ENCODE measurements at places on chromosomes 5 and 9. TPM values are rescaled to one million over a fixed set of nuclear protein-coding genes. Genes with fewer than 3 reads are reported as not detected.

- no peak for DNase-seq
These were observed 81.1 kb downstream of the SEC61B start for GRCh38 chr9:99303177-99303576.

DNA sequence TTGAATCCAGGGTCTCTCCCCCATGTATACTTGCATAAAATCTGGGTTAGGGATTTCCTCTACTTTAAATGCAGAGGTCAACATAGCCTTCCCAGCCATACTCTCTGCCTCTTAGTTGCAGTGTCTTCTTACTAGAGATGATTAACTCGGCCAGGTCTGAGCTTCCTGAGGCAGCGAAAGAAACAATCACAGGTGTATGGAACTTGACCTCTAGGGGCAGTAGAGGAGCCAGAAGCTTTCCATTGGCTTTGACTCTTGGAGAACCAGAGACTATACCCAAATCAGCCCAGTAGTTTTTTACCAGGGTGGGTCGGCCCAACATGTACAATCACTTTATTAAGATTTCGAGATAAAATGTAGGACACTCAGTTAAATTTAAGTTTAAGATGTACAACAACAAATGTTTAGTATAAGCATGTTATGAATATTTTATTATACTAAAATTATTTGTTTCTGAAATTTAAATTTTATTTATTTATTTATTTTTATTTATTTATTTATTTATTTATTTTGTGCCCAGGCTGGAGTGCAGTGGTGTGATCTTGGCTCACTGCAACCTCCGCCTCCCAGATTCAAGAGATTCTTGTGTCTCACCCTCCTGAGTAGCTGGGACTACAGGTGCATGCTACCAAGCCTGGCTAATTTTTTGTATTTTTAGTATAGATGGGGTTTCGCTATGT, 48.0 kb upstream of the DMRT3 start:
- DNase-seq = no peak

Gene TMC1
- not detected for total RNA-seq

- no peak for DNase-seq
These were observed 545.9 kb upstream of the PTPRD start for GRCh38 chr9:11158676-11159075.

Gene QRFP
- total RNA-seq = not detected

DNA sequence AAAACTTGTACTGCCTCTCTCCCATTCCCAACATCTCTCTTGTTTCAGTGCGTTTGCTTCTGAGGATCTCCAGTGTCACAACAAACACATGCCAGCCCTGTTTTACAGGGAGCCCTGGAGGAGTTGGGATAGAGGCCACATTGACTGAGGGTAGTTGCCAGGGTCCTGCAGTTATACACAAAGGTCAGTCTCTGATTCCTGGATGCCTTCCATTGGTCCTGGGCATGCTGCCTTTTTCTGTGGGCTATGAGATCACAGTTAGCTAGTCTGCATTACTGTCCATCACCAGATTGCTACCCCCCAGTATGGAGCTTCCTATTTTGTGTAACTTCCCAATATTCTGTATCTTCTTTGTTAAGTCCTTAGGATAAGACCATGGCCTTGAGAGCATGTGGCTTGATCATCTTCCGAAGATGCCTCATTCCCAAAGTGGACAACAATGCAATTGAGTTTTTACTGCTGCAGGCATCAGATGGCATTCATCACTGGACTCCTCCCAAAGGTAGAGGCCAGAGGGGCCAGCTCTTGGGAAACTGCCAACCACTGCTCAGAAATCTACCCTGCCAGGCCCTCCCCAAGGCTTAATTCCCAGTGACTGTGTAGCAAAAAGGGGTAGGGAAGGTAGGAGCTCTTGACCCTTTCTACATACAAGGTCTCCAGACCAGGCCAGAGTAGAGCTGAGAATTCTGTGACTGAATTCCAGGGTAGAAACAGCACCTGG, 9.5 kb downstream of the NUDT2 start:
- no peak for DNase-seq

DNA sequence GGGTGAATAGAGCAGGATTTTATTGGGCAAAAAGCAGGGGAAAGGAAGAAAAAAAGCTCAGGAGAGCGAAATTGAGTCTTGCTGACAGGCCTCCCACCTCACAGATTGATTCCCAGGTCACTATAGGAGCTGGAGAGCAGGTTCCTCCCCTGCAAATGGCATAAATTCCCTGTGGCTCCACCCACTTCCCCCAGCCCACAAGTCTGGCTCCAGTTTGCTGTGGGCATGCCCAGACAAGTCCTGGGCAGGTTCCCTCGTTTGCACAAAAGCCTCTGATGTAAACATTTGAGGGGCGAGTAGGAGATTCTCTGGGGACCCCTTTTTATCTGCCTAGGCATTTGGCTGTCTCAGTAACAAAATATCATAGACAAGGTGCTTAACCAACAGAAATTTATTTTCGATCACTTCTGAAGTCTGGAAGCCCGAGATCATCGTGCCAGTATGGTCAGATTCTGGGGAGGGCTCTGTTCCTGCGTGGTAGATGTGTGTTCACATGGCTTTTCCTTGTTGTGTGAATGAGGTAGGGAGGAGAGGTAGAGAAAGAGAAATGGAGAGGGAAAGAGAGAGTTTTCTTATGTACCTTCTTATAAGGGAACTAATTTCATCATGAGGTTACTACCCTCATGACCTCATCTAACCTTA, 614.5 kb downstream of the MAT2B start:
- no peak for DNase-seq

- no peak for DNase-seq
These were observed 187.5 kb upstream of the RORB start for GRCh38 chr9:74309654-74310053.

DNA sequence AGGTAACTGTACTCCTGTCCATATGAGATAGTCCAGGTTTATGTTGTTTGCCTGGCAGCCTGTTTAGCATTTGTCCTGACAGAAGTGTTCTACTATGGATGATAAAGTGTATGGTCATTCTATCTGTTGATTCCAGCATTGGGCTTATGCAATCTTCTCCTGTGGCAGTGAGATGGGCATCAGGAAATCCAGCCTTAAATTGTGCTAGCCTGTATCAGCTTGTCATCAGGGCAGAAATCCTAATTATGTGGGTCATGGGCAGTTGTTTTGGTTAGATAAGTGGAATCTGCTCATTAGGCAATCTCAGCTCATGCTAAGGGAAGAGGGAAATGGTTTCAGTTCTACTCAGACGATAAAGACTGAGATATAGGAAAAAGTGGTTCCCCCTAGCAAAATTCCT, 247.4 kb upstream of the CHD1 start:
- no peak for DNase-seq

DNA sequence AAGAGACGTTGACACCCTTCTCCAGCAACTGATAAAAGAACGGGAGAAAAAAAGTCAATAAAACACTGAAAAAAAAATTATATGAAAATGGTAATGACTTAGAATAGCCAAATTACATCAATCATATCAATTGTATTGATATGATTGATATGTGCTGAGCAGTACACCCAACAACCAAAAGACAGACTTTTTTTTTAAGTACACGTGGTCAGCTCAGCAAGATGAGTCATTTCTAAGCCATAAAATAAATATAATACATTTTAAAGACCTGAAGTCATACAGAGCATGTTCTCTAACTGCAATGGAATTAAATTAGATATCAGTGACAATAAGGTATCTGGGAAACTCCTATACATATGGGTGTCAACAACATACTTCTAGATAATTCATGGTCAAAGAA, 30.9 kb upstream of the OLFM1 start:
- no peak for DNase-seq

DNA sequence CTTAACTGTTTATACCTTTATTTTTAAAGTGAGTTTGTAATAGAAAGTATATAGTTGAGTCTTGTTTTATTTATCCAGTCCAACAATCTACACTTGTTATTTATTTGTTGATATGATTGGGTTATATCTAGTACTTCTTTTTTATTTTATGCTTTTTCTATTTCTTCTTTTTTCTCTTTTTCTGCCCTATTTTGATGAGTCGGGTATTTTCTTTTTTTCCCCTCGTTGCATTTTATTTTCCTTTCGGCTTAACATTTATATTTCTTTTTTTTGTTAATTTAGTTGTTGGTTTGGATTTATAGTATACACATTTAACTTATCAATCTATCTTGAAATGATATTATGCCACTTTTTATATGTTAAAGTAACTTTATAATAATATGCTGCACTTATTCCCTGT, 111.7 kb upstream of the IZUMO3 start:
- DNase-seq = no peak

- no peak for DNase-seq
These were observed 2.4 kb upstream of the CATSPER3 start for GRCh38 chr5:134965271-134965825.

- DNase-seq = no peak
These were observed 15.3 kb upstream of the SPATA31E1 start for GRCh38 chr9:87867391-87867790.

Gene PCAT7
- total RNA-seq = 1.7 TPM

DNA sequence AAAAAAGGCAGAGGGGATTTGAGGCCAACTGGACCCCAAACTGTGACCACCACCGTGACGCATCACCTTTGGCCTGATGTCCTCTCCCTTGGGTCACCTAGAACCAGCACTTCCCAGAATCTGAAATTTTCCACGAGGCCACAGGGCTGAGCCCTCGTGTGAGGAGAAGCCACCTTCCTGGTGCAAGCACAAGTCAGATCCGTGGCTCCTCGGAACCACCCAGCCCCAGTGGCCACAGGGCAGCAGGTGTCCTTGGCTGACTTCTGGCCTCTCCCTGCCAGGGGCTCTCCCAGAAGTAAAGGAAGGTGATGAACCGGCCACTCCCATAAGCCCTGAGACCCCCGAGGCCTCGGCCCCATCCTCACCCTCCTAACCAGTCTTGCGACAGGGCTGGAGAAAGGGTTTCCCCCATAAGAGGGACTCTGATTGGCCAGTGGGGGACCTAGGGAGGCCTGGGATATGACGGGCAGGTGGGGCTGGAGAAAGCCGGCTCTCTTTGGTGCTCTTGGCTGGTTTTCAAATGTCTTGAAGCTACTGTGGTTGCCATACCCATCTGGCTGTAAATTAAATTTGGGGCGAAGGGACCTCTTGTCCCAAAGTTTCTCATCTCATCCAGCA, 20.9 kb upstream of the HMCN2 start:
- no peak for DNase-seq

Gene FAM78A
- total RNA-seq = not detected

Gene PCDHGA9
- total RNA-seq = 2.3 TPM

Gene GCNT1
- 7.0 TPM for total RNA-seq

Gene S100Z
- not detected for total RNA-seq

GRCh38 chr5:101678481-101679193, 617.4 kb downstream of the SLCO4C1 start:
- peak; percentile 60 for DNase-seq

Gene SETD9
- not detected for total RNA-seq

Gene CATSPER3
- not detected for total RNA-seq

Gene PCDHA2
- not detected for total RNA-seq

GRCh38 chr5:96094904-96095303, 133.3 kb upstream of the ELL2 start:
- no peak for DNase-seq

DNA sequence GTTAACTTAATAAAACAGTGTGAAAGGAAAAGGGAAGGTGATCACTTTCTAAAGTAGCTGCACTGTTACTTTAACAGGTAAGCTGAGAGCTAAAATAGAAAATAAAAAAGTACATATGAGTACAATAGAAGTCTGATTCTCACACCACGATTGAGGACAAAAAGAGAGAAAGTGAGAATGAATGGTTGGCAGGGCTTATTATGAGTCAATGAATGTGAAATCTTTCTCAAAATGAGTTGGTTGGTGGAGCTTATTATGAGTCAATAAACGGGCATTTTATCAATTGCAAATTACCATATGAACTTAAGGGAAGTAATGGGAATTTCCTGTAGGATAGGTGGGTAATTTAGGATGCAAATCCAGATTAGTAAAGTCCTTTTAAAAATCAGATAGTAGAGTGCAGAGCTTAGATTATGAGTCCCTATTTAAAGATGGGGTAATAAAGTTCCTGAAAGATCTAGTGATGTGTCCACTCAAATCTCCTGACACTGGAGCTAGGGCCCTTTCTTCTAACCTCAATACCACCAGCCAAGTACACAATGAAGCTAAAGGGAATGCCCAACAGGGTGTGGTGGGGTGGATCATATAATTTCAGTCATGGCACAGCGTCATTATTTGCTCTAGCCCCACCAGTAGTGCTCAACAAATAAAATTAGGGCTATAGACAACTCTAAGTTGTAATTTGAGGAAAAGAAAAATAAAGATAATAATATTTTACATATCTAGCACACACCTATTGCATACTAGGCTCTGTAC, 21.1 kb upstream of the TLR4 start:
- DNase-seq = no peak

Gene ZNF618
- total RNA-seq = 15.1 TPM

GRCh38 chr5:96079075-96079474, 117.4 kb upstream of the ELL2 start:
- no peak for DNase-seq

DNA sequence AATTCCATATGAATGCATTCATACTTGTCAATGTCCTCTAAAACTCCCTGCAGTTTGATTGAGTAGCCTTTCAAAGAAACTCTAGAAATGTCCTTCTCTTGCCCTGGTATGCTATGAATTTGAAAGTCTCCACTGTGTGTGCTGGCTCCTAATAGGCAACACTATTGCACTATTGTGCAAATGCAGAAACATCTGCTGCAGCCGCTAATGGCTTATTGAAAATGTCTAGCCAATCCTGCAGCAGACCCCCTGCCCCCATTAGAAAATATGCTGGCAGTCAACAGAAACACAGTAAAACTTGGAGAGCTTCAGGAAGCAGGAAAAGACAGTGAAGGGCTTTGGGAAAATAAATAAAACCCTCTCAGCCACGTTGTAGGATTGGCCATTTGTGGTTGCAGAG, 87.3 kb upstream of the GRAMD2B start:
- peak; percentile 70 for DNase-seq

Gene ZNF622
- 30.8 TPM for total RNA-seq

GRCh38 chr5:177538876-177539275, 15.5 kb downstream of the FAM193B start:
- DNase-seq = no peak
